ENCODE measurements at places on chromosomes 4 and X.

- DNase-seq = peak; percentile 86
Measured at GRCh38 chr4:164977243-164978164, at the start of gene TRIM61. Gene TRIM61 (minus strand): TSS chr4:164977657. CDS start chr4:164970002, 7,655 bp downstream.

DNA sequence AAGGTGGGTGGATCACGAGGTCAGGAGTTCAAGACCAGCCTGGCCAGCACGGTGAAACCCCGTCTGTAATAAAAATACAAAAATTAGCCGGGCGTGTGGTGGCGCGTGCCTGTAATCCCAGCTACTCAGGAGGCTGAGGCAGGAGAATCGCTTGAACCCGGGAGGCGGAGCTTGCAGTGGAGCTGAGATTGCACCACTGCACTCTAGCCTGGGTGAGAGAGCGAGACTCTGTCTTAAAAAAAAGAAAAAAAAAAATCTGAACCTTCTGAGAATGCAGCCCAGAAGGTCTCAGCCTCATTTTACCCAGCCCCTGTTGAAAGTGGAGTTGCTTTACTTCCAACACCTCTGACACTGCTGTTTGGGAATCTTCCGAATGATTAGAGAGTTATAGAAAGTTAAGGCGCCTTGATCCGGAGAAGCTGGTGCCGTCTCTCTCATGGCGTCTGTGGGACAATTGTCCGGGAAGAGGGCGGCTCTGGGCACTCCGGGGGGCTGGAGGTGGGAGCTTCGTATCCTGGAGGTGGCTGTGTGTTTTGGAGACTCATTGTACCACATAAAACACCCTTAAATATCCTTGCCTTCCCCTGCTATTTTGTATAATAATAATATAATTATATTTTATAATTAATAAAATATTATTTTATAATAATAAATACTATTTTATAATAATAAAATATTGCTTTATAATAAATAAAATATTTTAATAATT, 92.7 kb upstream of the PPP2R3B start:
- no peak for DNase-seq

DNA sequence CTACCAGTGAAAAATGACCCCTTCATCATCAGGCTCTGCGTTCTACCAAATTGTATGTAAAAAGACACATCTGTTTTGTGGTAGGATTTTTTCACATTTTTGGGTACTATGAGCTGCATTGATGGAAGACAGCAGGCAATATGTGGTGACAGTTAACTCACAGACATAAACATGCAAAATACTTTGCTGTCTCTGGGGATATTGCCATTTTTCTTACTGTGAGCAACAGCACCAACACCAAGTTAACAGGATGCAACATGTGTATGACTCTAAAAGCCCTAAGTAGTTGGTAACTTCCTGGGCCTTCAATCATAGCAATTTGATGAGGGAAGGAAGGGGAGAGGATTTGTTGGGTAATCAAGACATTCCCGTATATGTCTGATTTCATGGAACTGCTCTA, 56.4 kb upstream of the DRP2 start:
- no peak for DNase-seq

GRCh38 chr4:122099896-122100295, 52.2 kb upstream of the BLTP1 start:
- DNase-seq = no peak

DNA sequence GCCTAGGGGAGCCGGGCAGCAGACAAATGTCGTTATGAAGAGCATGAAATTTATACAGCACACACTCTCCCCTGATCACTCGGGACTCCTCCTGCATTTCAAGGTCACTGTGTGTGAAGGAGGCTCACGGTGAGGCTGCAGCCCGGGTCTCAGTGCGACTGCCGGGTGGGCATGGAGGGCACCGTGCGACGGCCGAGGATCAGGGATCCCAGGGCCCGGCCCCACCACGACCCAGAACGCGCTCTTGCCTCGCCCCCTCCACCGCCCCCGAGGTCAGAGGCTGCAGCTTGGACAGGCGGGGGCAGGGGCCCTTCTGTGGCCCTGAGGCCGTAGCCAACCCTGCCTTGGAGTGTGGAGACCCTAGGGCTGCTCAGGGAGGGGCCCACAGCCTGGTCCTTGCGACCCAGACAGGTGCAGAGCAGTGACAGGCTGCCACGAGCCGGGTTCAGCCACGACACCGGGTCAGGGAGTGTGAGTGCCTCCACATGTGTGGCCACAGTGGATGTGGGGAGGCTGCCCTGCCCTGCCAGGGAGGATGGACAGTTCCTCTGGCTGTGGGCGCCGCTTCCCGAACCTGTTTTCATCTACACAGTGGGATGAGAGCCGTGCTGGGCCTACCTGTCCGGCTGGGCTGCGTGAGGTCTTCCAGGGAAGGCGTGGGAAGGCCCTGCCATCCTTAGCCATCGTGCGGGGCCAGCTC, 89.3 kb upstream of the NKX1-1 start:
- DNase-seq = no peak

DNA sequence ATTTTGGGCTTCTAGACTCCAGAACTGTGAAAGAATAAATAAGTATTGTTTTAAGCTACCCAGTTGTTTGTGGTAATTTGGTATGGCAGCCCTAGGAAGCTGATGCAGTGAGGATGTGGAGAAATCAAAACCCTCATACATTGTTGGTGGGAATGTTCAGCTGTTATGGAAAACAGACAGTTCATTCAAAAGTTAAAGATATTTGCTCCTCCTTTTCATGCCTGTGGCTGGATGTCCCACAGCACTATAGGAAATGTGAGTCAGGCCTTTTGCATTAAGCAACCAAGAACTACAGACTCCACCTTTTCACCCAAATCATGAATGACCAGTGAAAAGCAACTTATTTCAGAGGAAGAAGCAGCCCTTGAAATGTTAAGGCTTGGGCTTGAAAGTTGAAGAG, 6.7 kb downstream of the BBS12 start:
- DNase-seq = no peak

DNA sequence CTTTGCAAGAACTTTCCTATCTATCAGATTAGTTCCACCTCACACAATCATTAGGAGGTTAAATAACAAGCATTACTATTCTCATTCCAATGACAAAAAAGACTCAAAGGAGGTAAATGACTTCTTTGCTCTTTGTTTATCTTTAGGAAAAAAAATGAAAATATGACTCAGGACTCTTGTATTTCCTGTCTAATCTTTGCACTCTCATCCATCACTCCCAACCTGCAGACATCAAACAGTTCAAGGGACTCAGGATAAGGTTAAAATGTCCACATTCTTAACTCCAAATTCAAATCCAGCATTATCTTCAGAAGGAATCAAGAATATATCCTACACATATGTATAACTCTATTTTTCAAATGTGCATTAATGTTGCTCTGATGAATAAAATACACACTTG, 139.6 kb downstream of the UNC5C start:
- no peak for DNase-seq

- no peak for DNase-seq
Measured at GRCh38 chr4:48620093-48620492, 130.0 kb downstream of the ZAR1 start.

GRCh38 chr4:152256996-152257395, 278.9 kb downstream of the FBXW7 start:
- DNase-seq = no peak

DNA sequence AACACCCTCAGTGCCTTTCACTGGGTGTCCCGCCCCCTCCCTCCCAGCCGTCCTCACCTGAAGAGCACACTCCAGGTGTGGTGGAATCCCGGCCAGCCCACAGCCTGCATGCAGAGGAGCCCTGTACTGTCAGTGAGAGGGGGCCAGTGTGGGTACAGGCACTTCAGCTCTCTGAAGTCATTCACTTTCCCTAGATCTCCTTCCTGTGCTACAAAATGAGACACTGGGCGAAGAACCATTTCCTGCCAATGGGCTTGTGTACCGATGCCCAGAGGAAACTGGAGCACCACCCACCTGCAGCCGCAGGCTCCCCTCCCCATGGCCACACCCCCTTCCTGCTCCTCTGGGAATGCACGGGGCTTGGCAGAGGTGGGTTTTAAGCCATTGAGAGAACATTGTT, 73.9 kb upstream of the C4orf50 start:
- DNase-seq = peak; percentile 55

DNA sequence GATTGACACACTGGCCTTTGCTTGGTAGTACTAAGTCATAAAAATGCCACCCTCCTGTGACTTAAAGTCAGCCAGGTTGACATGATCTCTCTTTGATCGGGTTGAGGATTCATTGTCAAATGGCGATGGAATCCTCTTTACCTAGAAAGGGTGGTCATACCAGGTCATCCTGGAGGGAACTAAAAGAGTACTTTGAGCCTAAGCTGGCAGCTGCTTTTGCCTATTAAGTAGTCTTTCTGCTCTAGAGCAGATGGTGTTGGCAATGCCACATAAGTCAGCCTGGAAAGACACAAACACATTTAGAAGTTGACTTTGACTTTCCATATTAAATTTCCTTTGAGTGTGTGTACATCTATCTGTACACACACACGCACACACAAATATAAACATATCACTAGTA, 39.2 kb upstream of the C4orf54 start:
- no peak for DNase-seq

DNA sequence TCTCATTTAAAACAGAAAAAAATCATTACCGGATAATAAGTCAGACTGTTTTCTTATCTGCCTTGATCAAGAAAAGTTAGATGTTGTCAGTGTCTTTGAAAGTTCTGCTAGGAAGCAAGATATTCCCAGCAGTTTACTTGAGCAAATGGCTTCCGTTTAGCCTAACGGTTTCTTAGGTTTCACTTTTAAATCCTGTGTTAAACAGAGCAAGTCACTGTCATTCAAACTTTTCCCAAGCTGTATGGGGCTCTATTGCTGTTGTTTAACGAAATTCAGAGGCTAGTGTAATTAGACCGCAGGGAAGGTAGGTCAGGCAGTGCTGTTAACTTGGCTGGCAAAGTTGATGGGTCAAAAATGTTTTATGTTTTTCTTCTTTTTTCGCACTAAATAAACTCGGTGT, 80.3 kb upstream of the NEIL3 start:
- no peak for DNase-seq

DNA sequence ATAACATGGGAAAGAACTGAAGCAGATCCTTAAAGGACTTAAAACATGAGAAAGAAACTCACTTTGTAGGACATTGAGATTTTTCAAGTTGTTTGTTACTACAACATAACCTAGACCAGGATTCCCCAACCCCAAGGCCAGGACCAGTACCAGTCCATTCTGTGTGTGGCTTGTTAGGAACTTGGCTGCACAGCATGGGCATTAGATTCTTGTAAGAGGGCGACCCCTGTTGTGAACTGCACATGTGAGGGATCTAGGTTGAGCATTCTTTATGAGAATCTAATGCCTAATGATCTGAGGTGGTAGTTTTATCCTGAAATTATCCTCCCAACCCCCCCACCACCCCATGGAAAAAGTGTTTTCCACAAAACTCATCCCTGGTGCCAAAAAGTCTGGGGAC, 566.1 kb downstream of the KCTD8 start:
- no peak for DNase-seq

GRCh38 chr4:155784637-155785036, 25.8 kb downstream of the GUCY1B1 start:
- DNase-seq = no peak

DNA sequence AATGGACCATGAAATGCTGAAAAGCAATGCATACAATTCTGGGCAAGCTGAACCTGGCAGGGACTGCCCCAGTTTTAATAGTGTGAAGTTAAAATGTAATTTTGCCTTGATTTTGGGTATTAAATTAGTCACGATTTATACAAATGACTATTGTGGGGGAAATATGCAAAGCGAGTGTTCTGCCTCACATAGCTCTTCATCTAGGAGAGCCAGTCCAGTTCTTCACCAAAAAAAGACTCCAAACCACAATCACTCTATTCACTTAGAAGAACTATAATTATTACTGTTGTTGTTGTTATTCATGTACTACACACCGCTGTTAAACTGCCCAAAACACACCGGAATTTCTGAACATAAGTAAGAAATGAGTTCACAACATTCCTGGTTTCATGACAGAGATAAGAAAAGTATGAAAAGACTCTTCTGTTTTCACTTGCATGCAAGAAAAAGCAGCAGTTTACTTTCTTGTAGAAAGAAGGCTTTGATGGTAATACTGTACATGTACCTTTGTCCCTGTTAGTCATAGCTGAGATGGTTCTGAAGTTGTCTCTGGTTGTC, 101.9 kb downstream of the QRFPR start:
- no peak for DNase-seq

- no peak for DNase-seq
Measured at GRCh38 chr4:40992472-40993295, 221.7 kb downstream of the APBB2 start.

DNA sequence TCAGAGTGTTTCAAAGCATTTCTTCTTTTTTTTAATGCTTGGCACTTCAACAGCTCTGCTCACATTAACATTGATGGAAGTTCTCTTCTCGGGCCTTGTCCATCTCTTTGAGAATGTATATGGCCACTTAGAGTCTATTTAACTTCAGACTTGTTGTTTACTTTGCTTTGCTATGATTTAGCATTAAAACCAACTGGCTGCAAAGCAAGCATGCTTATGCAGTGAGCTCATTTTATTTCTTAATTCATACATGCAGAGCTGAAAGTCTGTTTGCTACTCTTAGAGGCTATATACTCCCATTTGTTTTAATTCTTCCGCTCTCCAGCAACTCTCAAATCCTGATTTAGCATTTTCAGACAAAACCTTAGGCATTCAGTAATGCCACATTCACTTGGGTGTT, 107.6 kb upstream of the PACRGL start:
- DNase-seq = no peak

GRCh38 chrX:138917781-138918180, 206.3 kb upstream of the FGF13 start:
- no peak for DNase-seq
